Astrocyte of the hippocampus (primary cell): ENCODE measurements at places on chromosomes 13 and 19.

GRCh38 chr13:51213173-51213728 lies 8.9 kb upstream of the FAM124A start:
- no peak for DNase-seq

GRCh38 chr19:42332059-42332458 lies 6.6 kb downstream of the MEGF8 start:
- DNase-seq, result no peak

DNA sequence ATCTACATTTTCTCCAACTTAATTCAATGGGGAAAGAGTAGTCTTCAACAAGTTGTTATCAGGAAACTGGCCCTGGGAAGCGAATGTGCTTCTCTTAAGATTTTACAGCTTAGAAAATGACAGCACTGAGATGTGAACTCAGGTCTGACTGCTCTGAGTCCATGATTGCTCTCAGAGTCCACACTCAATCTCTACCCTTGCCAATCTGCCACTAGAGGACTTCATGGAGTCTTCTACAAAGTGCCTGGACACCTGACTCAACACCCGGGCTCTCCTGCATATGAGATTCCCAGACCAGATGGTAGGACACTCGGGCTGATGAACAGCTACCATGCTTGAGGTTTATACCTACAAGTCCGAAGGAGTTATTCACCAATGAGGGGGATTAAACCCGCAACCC lies 74.8 kb downstream of the ABCC4 start:
- no peak for DNase-seq

DNA sequence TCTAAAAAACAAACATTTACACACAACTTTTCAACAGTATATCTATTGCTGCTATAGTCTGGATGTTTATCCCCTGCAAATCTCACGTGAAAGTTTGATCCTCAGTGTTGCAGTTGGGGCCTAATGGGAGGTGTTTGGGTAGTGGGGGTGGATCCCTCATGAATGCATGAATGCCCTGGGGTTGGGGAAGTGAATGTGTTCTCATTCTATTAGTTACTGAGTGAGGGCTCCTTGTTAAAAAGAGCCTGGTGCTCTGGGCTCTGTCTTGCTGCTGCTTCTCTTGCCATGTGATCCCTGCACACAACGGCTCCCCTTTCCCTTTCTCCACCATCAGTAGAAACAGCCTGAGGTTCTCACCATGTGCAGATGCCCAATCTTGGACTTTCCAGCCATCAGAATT lies 242.7 kb upstream of the HTR2A start:
- DNase-seq, result no peak

GRCh38 chr13:59112221-59112718 lies 1051.5 kb downstream of the DIAPH3 start:
- peak; percentile 98 for DNase-seq

DNA sequence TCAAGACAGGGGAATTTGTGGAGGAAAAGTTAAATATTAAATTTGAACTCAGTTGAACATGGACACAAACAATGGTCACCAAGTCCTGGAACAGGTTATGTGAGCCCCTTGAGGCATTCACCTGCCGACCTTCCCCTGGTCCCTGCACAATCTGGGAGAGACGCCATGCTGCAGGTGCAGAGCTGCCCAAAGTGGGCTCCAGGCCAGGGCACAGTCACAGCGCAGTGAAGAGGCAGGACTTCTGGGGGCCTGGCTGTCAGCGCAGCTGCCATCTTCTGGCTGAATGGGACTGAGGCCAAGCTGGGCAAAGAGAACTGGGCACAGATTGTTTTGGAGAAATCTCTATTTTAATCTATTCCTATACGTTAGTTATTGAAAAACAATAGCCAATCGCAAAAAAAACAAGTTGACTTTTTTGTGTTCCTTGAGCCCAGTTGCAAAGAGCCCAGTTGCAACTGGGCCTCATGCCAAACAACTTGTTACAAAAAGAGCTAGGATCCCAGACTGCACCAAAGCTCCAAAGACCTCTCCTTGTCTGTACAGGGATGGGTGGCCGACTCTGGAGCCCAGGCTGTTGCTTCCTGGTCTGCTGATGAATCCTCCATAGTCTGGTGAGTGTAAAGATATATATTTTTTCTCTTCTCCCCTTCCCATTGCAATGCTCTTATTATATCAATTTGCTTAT lies 1.2 kb upstream of the ZNF626 start:
- DNase-seq, result no peak

DNA sequence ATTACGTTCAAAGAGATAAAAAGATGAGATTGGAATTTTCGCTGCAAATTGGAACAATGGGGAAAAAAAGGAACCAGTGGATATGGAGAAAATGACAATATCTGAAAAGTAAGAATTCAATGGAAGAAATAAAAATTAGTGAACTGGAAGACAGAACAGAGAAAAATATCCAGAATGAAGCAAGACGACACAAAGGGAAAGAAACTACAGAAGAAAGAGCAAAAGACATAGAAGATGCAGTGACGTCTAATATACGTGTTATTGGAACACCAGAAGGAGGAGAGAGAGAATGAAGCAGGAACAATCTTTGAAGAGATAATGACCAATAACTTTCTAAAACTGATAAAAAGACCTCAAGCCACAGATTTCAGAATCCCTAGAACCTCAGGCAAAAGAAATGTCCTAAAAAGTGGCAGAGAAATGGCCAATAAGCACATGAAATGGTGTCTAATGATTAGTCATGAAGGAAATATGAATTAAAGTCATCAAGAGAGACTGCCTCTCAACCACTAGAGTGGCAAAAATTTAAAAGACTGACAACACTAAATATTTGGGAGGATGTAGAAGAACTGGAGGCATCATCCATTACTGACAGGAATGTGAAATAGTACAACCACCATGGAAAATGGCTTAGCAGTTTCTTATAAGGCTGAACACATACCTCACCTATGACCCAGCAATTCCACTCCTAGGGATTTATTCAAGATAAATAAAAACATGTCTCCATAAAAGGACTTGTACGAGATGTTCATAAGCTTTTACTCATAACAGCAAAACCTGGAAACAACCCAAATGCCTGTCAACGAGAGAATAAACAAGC lies 56.5 kb downstream of the GADD45B start:
- DNase-seq, result peak; percentile 63
